M059J (cell line): ENCODE measurements at places on chromosomes 16 and 17.
A peak's percentile ranks its signal among the peaks of the same experiment; 100 is the strongest.

DNA sequence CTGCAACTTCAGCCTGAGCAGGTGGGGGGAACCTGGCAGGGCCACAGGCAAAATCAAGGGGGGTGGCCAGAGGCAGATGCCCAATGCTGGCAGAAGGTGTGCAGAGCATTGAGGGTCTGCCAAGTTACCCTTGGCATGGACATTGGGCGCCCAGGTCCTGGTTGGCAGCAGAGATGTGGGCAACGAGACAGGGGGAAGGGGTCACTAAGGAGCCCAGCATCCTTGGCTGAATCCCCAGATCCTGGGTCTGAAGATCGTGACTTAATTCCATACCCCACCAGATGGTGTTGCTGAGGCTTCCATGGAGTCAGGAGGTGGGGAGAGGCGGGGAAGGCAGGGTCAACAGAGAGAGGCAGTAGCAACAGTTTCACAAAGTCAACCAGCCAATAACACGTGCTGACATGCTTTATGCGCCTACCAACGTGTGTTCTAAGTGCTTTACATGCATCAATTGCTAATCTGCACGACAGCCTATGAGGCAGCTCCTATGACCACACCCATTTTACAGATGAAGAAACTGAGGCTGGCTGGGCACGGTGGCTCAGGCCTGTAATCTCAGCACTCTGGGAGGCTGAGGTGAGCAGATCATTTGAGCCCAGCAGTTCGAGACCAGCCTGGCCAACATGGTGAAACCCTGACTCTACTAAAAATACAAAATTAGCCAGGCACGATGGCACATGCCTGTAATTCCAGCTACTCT, 83.3 kb downstream of the GSG1L start:
- no peak for DNase-seq

DNA sequence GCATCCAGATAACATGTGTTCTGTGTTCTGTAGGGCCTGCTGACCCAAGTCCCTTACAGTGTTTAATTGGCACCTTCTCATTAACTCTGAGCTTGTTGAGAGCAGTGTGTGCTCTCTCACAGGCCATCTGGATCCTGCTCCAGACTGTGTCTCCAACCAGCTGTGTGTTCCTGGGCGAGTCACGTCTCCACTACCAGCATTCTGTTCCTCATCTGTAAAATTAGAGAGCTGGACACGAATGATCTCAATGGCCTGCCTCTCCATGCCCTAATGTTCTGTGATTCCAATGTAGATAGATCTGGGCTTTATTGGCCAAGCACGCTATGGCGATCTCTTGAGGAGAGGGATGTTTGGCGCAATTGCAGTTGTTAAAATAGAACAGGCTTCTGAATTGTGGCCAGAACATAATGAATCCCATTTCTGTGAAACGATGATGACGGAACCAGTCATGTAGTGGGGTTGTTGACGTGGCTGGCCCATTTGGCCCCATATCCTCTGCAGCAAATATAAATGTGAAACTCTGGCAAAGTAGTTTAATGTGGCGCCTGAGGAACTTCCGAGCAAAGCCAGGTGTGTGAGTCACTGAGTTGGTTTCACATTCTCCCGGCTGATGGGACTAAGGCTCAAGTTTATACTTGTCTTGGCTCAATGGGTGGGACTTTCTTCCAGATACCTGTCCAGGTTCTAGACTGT, 22.2 kb downstream of the TBX4 start:
- peak; percentile 79 for DNase-seq

DNA sequence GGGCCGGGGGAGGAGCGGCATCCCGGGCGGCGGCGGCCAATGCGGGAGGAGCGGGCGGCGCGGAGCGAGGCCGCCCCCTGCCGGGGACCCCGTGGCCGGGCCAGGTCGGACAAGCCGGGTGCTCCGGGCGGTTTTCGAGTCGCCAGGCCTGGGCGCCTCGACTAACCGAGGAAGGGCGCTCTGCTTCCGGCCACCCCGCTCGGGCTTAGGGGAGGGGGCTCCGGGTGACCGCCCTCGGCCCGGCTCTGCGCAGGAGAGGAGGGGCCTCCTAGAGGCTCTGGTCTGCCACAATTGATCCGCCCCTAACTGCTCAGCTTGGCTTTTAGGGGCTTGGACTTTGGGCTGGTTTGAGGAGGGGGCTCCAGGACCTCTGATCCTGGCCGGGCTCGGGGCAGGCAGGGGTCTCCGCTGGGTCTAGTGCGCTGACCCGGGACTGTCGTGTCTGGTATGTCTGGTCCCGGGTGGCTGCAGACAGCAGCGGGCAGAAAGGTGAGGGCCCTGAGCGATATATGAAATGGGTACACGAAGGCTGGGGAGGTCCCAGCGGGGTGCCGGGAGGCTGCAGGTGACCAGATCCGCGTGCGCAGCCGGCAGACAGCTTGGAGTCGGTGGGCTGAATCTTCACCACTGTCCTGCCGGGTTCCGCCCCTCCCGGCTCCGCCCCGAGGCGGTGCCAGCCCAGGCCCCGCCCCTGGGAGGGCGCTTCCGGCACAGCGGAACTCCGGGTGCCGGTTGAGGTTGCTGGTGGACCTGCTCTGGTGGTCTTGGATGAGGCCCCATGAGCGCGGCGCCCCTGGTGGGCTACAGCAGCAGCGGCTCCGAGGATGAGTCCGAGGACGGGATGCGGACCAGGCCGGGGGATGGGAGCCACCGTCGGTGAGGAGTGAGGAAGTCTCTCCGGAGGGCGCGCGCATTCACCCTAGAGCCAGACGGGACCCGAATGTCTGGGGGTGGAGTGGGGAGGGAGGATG, at the start of gene USB1:
Gene USB1, plus strand, starts transcription at position 702 of the 971 bp plus-strand sequence. Its CDS starts 77 bp downstream, at position 779.
- peak; percentile 88 for DNase-seq

DNA sequence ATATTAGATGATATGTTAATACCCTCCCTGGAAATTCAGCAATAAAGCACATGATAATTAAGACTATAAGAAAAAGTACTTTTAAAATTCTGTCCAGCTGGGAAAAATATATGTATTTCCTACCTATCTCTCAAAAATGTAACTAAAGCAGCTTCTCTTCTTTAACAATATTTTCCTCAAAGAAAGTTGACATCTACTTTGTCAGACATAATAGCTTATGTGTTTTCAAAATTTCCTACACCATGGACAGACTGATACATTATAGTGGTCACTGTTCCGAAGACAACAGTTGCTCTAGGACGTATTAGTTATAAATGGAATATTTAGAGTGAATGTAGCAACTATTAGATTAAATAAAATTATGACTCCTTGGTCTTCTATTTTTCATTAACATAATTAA, 131.4 kb upstream of the NACA2 start:
- DNase-seq = no peak

- DNase-seq = peak; percentile 74
These were observed 13.2 kb upstream of the HEATR6 start for GRCh38 chr17:60091908-60092331.

- peak; percentile 3 for DNase-seq
These were observed 679.8 kb upstream of the KIF2B start for GRCh38 chr17:53142890-53143289.

DNA sequence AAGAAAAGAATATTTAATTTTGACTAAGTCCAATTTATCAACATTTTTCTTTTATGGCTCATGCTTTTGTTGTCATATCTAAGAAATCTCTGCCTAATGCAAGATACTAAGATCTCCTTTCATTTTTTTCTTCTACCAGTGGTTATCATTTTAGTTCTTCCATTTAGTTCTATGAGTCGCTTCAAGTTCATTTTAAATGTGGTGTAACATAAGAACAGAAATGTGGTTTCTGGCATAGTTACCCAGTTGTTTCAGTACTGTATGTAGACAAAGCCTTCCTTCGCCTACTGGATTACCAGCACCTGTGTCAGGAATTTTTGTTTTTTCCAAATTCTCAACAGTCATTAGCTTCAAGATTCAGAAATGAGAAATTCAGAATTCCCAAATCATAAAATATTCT, 175.7 kb downstream of the PARN start:
- peak; percentile 52 for DNase-seq

GRCh38 chr17:29582772-29583171, 6.7 kb downstream of the GIT1 start:
- DNase-seq = no peak

- no peak for DNase-seq
These were observed 80.6 kb downstream of the NETO2 start for GRCh38 chr16:47063011-47063724.

GRCh38 chr17:67666710-67667109, 51.0 kb upstream of the NOL11 start:
- DNase-seq = no peak

DNA sequence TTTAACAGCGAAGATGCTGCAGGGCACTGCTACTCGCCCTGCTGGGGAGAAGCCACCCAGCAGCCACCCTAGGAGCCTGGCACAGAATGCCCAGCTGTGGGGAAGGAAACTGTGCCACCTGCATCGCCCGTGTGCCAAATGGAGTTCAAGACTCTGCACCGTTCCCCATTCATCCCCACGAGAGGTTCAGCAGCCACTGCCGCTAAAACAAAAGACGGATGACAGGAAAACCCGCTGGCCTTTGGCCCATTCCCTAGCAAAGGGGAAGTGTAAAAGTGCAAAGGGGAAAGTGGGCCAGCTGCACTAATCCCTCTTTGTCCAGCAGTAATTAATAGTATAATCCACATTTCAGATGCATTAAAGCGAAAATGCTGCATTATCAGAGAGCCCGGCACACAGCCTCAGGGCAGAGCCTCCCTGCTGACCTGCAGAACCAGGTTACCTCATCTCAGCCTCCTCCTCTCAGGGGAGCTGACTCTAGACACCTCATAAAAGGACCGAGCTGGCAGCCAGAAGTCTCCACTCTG, 37.7 kb downstream of the ZFHX3 start:
- DNase-seq = peak; percentile 73

DNA sequence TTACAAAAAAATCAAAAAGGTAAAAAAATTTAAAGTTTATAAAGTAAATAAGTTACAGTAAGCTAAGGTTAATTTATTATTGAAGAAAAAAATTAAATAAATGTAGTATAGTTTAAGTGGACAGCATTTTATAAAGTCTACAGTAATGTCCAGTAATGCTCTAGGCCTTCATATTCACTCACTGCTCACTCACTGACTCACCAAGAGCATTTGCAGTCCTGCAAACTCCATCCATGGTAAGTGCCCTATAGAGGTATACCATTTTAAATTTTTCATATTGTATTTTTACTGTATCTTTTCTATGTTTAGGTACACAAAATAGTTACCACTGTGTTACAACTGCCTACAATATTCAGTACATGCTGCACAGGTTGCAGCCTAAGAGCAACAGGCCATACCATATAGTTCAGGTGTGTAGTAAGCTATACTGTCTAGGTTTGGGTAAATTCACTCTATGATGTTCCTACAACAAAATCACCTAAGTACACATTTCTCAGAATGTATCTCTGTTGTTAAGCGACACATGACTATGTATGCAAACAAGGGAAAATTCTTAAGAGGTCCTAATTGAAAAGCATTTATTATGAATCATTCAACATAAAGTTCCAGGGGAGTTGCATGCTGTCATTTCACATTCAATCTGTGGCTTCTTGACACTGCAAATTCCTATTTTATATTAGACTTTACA, 92.3 kb downstream of the SPAG9 start:
- no peak for DNase-seq

DNA sequence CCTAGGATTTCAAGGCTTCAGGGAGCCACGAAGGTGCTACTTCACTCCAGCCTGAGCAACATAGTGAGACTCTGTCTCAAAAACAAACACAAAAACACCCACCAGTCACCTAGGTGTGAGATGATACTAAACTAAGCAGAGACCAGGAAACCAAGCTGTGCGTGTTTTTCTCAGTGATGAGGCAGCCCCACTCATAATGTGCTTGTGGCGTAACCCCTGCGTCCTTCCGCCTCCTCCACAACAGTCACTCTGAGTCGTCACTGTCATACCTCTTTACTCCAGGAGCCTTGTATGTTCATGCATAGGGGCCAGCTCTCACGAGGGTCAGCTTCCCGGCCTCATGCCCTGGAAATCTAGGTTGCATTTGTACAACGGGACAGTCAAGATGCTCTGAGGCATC, 31.1 kb upstream of the SLC47A1 start:
- DNase-seq = no peak

DNA sequence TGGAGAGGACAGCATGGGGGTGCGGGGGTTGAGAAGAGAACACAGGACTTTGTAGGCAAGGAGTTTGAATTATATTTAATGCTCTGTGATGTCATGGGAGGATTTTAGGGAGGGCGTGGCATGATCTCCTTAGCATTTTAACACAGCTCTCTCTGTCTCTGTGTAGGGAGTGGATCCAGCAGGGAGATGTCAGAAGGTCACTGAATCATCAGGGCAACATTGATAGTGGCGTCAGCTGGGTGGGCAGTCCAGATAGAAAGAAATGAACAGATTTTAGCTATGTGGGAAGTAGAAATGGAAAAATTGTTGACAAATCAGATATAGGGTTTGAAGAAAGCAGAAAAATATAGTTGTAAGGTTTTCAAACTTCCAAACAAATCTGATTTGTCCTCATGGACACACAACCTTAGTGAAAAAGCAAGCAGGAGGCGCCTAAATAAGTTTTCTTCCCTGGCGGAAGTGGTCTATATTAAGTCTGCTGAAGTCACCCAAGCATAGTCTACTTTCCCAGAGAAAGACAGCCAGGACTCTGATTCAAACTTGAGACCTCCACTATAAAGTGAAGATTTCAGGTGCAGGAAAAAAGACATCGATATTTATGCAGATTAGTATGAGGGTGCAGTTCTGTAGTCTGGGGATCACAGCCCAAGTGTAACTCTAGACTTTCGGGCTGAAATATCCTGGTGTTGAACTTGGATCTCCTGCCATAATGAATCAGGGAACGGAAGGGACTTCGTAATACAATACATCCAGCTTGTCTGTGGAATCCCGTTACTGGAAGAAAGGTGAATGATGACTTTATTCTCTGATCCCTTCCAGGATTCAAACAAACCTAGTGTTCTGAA, 10.1 kb upstream of the PCTP start:
- DNase-seq = no peak
